ENCODE measurements at places on chromosomes 3 and 15.

- no peak for DNase-seq
Observed at GRCh38 chr3:171001957-171002694, 24.4 kb downstream of the SLC2A2 start.

- no peak for DNase-seq
Observed at GRCh38 chr3:139477710-139478640, 1.7 kb upstream of the RBP2 start.

GRCh38 chr15:57625703-57626448 is 34.2 kb downstream of the MYZAP start:
- no peak for DNase-seq

DNA sequence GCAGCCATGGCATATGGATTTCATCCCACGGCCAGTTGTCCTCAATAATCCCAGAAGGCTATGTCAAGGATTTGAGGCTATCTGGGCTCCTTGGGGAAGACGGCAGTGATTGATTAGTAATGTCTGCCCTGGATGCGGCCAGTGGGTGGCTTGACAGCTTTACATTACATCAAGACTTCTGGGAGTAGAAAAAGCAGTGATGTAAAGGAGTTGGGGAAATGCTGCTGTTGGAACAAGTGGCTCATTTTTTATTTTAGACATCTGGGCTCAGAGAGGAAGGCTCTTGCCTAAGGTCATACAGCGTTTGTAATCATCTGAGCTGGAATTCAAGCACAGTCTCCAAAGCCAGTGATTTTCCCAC is 94.1 kb downstream of the FLNB start:
- no peak for DNase-seq

GRCh38 chr3:187400756-187401155 is 32.6 kb downstream of the RTP4 start:
- no peak for DNase-seq

DNA sequence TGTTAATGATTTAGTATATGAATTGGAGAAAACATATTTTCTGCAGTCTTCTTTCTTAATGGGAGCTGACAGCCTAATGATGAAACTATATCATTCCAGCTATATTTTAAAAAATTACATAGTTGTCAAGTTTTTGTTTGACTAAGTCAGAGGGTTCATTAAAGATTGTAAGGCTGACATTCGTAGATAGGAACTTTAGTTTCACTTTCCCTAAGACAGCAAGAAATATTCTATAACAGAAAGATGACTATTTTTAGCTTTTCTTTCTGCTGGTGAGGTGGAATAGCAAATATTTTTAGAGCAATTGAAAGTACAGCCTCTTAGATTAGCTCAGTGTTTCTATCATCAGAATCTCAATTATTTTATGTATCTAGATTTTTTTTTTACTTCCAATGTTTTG is 60.2 kb downstream of the PIAS1 start:
- peak; percentile 38 for DNase-seq

DNA sequence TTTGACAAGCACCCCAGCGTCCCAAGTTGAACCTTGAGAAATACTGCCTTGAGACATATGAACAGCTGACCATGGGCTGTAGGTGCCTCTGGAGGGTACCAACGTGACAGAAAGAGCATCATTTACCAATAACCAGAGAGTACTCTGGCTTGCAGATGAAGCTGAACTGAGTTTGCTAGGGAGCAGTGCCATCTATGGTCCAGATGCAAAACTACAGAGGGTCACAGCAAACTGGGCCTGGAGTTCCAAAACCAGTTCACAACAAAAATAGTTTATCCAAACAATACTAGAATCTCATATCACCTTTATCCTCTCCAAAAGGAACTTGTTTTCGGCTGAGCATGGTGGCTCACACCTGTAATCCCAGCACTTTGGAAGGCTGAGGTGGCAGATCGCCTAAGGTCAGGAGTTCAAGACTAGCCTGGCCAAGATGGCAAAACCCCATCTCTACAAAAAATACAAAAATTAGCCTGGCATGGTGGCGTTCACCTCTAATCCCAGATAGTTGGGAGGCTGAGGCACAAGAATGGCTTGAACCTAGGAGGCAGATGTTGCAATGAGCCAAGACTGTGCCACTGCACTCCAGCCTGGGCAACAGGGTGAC is 69.3 kb downstream of the CHAC1 start:
- peak; percentile 75 for DNase-seq

DNA sequence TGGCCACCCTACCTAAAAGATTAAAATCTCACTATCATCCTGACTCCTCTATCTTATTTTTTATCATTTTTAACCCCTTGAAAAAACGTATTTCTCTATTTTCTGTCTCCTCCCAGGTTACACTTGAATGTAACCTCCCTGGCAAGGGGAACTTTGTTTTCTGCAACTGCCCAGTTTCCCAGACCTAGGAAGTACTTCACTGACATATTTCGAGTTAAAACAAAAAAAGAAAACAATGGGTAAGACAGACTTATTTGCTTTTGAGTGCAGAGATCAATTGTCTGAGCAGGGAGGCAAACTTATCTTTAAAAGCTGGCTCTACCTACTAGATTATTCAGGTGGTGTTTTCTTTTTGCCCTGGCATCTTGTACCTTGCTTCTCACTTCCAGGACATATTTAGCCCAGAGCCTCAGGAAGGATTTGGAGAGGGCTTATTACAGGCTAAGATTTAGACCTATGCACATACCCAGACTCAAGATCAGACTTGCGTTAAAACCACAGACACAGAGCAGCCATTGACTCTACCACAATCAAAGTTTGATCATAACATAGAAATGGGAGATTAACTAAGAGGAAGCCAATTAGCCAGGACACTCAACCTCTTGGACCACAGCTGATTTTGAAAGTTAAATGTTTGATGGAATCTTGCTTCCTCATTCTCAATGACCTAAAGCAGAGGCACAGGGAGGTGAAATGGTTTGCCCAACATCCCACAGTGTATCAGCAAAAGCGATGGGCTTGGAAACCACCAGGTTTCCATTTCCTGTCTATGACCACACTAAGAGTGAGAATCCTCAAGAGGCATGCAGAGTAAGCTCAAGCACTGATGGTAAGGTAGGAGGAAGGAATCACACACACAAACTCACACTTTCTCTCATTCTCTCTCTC is 169.5 kb upstream of the THBS1 start:
- no peak for DNase-seq

- DNase-seq: no peak
Observed at GRCh38 chr3:119279584-119280243, 14.5 kb upstream of the ARHGAP31 start.

GRCh38 chr3:64082961-64083541 is 59.8 kb upstream of the PSMD6 start:
- no peak for DNase-seq

GRCh38 chr15:87483468-87483867 is 773.1 kb downstream of the NTRK3 start:
- DNase-seq: no peak

DNA sequence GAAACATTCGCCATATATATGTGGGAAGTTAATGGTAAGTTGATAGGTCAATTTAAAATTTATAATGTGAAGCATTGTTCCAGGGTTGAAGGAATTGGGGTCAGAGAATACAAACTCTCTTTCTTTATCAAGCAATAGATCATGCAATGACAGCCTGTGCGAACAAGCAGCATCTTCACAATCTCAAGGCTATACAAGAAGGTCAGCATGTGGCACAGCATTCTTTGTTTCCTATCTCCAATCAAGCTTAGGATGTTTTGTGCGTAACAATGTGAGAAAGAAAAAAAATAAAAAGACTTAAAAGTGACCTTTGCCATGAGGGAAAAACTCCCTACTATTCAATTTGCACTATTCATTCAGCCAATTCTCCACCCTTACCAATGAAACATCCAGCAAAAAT is 288.1 kb upstream of the NECTIN3 start:
- DNase-seq: no peak

DNA sequence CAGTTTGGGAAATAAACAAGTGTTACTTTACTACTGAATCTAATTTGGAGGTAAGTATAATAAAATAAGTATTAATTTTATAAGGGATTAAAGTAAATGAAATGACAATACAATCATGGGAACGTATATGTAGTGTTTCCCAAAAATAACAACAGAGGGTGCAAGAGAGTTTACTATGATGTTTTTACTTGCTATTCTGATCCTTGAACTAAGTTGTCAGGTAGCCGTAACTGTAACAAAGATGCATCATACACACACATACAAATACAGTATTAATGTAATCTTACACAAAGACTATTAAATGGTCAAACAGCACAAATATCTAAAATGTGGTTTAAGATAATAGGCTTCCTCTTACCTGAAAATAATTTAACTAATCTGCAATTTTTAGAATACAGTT is 311.4 kb downstream of the TBC1D5 start:
- DNase-seq: peak; percentile 58

DNA sequence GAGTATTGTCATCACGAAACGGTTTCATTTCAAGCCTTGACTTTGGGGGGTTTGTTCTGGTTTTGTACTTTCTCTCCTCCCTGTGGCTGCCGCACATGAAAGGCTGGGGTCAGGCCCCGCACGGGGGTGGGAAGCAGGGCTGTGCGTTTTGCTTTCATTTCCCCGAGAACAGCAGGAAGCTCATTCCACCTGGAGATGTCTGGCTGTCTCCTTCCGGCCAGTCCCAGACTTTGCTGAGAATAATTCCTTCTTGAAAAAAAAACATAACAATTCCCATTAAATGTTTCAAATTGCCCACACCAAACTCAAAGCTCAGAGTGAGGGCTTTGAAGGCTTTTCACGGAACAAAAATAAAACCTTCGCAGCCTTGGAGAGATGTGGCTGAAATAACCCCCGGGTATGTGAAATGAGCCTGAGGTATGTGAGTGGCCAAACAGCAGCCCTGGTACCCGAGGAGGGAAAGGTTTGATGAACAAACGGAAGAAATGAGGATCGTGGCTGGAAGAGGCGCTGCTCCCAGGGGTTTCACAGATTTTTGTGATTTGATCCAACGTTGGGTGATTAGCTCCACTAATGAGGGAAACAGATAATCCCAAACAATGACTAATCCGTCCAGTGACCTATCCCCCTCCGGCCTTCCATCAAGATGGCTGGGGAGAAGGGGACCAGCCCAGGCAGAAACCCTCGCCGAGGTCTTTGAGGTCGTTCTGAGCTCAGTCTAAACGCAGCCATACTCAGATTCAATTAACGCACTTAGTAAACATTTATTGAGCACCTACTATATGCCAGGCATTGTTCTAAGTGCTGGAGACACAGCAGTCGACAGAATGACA is 126.9 kb upstream of the MEF2A start:
- DNase-seq: no peak

- DNase-seq: no peak
Observed at GRCh38 chr3:107791027-107791426, 268.3 kb downstream of the BBX start.

DNA sequence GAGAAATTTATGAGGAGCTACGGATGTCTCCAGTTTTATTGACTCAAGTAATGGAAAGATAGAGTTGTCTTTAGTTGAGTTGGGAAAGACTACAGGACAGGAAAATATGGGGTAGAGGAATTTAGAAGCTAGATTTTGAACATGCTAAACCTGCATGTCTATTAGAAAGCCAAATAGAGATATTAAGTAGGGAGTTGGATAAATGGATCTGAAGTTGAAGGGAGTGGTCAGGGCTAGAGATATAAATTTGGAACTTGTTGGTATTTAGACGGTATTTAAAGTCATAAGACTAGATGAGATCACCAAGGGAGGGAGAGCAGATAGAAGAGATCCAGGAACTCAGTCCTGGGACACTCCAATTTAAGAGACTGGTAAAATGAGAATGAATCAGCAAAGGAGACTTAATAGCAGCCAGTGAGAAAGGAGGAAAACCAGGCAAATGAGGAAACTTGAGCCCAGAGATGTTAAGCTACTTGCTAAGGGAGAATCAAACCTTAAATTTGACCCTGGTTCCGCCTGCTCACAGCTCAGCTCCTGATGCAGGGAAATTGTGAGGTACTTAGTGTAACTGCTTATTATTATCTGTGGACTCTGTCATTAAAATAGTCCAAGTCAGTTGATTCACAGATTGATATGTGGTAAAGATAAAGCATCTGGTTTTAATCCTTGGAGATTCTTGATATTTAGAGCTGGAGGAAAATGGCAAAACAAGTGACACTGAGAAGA is 35.8 kb downstream of the ABI3BP start:
- DNase-seq: no peak

- no peak for DNase-seq
Observed at GRCh38 chr3:145649368-145649887, 511.6 kb downstream of the PLOD2 start.
